ENCODE measurements at places on chromosomes 1 and 21. TPM values are rescaled to one million over a fixed set of nuclear protein-coding genes. Genes with fewer than 3 reads are reported as not detected.
A peak's percentile ranks its signal among the peaks of the same experiment; 100 is the strongest.

CLCA4 gene
- total RNA-seq = not detected

- DNase-seq = no peak
These were observed 27.7 kb downstream of the DSTYK start for GRCh38 chr1:205183676-205184335.

GRCh38 chr21:17674106-17674505 lies 61.4 kb upstream of the BTG3 start:
- no peak for DNase-seq

- no peak for DNase-seq
These were observed 88.1 kb upstream of the HIVEP3 start for GRCh38 chr1:42006836-42007235.

FOXE3 gene
- not detected for total RNA-seq

DNA sequence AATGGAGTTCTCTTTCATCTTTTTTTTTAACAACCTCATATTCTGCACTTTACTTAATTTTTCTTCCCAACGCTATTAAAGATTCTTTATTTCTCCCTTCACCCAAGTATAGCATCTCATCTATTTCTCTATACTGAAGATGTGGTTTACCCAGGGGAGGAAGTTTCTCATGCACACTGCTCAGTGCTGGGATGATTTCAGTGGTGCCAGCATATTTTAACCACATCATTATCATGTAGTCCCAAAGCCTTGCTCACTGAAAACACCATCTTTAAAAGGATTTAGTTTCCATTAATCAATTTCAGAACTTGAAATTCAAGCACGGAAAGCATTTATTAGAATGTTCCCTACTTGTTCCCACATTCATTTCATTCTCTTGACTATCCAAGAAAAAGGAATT lies 725.7 kb downstream of the USP25 start:
- no peak for DNase-seq

RGS13 gene
- not detected for total RNA-seq

DNA sequence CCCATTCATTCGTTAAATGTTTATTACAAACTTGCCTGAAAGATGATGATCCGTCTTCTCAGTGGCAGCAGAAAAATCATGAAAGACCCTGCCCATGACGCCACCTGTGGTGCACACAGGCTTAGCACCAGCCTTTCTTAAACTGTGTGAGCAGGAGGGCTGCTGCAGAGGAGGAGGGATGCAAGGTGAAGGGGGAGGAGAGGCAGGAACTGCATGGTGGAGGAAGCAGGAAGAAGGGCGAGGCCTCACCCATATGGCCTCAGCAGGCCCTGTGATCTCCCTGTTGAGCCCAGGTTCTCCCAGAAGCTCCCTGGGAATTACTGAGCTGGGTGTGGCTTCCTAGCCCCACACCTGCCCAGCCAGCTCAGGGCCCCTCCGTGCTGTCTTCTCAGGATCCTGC lies 25.0 kb upstream of the RD3 start:
- peak; percentile 43 for DNase-seq

DNA sequence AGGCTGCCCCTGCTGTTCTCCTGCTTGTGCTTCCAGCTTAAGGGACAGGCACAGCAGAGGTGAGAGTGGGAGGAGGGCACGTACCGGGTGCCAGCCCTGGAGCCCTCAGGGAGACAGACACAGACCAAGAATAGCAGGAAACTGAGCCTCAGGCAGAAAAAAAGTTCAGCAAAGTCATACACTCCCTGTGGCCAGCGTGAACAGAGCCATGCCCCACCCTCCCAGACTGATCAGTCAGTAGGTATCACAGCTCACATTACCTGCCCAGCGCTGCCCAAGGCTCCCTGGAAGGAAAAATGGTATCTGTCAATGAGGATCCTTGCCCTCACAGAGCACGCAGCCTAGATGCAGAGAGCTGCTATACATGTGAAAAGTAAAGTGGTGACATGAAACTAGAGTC lies 1.3 kb downstream of the UBL4B start:
- DNase-seq = no peak

DNA sequence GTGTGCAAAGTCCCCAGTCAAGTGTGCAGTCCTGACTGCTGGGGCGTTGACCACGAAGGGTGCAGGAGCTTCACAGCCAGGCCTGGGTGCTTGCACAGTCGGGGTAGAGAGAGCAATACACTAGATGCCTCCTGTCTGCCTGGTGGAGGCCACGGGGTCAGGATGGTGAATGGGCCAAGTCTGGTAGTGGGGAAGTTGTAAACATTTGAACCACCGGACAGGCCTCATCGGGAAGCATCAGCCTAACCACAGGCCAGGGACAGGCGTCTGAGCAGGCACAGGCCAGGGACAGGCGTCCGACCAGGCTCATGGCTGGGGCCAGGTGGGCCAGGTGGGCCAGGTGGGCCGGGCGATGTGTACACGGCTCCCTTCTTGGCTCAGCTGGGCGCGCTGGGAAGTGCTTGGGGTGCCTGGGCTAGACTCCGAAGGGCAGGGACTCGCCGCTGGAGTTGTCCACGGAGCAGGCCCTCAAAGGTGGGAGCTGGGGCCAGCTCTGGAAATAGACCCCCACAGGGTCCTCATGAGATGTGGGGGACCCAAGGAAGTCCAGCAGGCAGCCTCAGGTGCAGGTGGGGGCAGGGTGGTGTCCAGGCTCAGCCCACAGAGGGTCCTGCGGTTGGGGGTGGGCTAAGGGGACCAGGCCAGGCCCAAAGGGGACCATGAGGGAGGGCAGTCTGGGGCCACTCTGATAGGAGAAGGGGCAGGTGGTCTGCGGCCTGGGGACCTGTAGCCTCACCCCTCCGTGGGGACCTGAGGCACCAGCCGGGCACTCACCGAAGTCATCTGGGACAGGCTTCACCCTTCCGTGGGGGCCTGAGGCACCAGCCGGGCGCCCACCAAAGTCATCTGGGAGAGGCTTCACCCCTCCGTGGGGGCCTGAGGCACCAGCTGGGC lies 15.0 kb downstream of the COL6A1 start:
- peak; percentile 23 for DNase-seq

GRCh38 chr1:193256019-193256418 lies 69.6 kb upstream of the B3GALT2 start:
- no peak for DNase-seq

DNA sequence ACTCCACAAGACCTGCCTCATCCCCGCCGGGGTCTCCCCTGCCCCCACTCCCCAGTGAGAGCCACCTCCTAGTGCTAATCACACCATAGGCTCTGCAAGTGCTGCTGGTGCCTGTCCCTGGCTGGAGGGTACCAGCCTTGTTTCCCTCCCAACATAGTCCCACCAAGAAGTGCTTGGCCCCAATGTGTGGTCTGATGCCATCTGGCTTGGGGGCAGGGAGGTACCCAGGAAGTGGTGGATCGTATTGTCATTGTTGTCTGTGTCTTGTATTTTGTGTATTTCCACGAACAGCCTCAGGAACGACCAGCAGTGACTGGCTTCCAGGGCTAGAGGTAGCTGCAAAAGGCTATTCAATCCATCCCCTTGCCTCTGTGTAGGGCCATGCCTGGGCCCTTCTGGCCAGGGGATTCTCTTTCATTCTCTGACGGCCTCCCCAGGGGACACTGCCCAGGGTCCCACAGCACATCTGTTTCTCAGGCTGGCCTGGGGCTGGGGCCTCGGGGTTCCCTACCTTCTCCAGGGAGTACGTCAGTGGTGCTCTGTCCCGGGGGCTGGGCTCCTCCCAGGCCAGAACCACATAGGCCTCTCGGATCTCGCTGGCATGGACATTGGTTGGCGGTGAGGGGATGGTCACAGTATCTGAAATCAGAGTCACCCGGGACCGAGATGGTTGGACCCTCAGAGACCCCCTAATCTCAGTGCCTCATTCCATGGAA lies 22.8 kb downstream of the MYOM3 start:
- no peak for DNase-seq

PGLYRP4 gene
- total RNA-seq = not detected

DNA sequence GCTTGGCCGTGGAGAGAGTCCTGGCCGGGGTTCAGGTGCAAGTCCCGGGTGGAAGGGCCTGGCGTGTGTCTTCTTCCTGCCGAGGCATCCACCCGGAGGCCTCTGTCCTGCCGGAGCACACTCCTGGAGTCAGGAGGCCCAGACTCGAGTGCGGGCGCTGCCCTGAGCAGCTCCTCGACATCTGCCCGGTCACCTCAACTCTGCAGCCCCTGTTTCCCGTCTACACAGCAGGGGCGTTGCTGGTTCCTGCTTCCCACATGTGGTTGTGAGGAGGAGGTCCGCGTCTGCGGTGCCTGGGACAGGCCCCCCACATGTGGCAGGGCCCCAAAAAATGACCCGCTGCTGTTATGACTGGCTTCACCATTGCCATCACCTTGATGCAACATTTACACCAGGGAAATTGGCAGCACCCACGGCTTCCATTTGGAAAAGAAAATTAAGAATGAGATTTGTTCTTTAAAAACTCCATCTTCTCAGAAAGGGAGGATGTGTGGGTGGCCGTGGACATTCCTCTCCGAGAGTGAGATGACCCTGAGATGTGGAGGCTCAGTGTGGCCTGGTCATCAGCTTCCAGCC lies 169.8 kb downstream of the PRDM16 start:
- DNase-seq = no peak

- DNase-seq = no peak
These were observed 14.1 kb upstream of the TMEM240 start for GRCh38 chr1:1554550-1554925.

SLC39A1 gene
- 135 TPM for total RNA-seq

RYR2 gene
- 3.4 TPM for total RNA-seq

TACSTD2 gene
- total RNA-seq = 25.6 TPM

- no peak for DNase-seq
These were observed 216.8 kb downstream of the KAZN start for GRCh38 chr1:14815175-14815877.

NEXN gene
- 1.9 TPM for total RNA-seq

KRTAP20-2 gene
- total RNA-seq = not detected

DNA sequence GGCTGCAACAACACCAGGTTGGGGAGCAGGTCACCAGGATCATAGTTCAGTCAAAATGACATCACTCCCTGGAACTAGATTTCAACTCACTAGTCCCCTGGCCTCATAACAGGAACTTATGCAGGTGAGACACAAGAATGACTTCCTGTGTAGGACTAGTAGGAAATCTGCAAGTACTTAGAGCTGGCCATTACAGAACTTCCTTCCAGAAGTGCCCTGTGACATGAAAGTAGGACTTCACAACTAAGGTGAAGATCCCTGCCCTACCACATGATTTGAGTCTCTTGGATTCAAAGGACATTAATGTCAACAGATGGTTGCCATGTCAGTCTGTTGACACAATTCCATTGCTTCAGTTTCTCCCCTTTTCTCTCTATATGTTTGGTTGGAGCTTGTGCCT lies 223.1 kb downstream of the RPS6KC1 start:
- no peak for DNase-seq

GRCh38 chr1:115642168-115643072 lies 650 bp downstream of the VANGL1 start:
- peak; percentile 64 for DNase-seq

DNA sequence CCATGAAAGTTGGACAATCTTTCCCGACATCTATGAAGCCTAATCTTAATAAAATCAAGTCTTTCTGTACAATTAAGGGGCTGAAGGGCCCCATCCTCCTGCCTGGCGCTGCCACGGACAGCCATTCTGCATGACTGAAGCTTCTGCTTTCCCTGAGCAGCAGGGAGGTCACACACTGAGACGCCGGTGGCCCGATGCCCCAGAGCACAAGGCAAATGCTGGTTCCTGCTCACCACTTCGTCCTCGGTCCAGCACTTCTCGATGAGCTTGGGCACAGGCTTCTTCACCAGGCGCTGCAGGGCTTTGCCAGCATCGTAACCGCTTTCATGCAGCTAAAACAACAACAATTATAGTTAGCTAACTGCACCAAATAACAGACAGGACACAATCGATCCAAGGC lies 147.8 kb downstream of the SLC45A1 start:
- no peak for DNase-seq

ERI3 gene
- total RNA-seq = 38.2 TPM

MARCKSL1 gene
- 159 TPM for total RNA-seq

CFHR2 gene
- total RNA-seq = not detected

CLK2 gene
- 57.5 TPM for total RNA-seq

DNA sequence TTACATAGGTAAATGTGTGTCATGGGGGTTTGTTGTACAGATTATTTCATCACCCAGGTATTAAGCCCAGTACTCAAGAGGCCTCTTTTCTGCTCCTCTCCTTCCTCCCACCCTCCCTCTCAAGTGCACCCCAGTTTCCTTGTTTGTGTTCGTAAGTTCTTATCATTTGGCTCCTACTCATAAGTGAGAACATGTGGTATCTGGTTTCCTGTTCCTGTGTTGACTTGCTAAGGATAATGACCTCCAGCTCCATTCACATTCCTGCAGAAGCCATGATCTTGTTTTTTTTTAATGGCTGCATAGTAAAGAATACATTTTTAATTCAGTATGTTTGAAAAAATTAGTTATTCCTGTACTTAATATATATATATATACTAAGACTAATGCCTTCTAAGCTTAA lies 107.7 kb downstream of the CLDN17 start:
- no peak for DNase-seq

- no peak for DNase-seq
These were observed 45.7 kb downstream of the MAP3K21 start for GRCh38 chr1:233373226-233373625.

GJB4 gene
- not detected for total RNA-seq
